ENCODE measurements at places on chromosomes 7 and 10.

GRCh38 chr7:101094376-101094775 lies 9.1 kb downstream of the TRIM56 start:
- no peak for DNase-seq

DNA sequence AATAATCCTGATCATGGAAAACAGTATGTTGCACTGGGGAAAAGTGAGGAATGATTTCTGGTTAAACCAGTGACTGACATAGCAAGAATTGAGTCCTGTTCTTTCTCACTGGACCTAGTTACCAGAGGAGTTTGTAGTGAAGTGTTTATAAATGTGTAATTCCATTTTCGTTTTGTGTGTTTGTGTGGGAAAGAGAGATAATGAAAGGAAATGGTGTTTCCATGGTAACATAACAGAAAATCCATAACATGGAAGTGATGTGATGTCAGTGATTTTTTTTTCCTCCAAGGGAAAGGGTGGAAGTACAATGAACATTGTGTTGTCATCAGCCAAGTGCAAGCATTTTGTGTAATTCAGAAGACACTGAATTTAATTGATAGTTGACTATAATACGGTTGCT lies 283.9 kb downstream of the PLXDC2 start:
- DNase-seq = no peak

GRCh38 chr10:12195281-12195602 lies 449 bp downstream of the NUDT5 start:
- DNase-seq = no peak

GRCh38 chr10:89475125-89475524 lies 60.3 kb downstream of the SLC16A12 start:
- no peak for DNase-seq

DNA sequence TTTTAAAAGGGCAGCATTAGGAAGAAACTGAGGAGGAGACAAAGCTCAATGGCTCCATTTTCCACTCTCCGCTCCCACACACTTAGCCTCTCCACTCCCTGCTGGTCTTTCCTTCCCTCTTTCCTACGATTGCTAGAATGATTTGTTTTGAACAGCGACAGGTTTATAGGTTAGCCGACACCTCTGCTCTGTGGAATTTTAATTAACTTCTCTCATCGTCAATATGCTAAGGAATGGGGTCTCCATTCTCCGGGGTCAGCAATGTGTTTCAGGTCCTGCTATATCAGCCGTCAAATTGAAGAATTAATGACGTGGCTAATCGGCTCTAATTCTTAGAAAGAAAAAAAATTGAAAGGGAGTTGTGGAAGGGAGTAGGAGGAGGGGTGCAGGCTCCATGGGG lies 28.9 kb downstream of the FBXW4 start:
- no peak for DNase-seq

- DNase-seq = no peak
Observed at GRCh38 chr10:381346-381745, 246.1 kb downstream of the ZMYND11 start.

DNA sequence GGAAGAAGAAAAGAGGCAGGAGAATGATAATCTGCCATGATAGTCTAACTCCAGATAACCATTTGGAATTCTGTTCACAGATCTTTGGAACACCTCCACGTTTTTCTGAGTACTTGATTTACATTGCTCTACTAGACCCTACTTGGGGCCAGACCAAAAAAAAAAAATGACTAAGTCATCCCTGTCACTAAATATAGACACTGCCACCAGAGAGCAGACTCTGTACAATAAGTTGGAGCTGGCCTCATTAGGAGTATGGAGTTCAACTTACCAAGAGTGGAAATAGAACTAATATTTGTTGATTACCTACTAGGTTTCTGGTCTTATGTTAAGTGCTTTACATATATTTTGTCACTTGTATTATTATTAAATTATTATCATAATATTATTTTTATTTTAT lies 80.9 kb upstream of the ZNF800 start:
- DNase-seq = no peak

DNA sequence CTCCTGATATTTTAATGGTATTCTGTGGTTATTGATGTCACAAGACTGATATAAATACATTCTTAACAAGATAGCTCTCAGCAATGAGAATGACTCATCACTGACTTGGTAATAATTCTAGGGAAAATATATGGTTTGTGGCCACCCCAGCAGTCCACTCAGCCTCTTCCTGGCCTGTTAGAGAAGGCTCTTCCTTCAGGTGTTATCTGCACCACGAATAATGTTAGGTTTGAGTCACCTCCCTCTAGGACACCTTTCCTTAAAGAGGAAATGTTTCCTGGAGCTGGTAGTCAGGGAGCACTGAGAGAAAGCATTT lies 163.3 kb downstream of the SVIL start:
- DNase-seq = no peak

DNA sequence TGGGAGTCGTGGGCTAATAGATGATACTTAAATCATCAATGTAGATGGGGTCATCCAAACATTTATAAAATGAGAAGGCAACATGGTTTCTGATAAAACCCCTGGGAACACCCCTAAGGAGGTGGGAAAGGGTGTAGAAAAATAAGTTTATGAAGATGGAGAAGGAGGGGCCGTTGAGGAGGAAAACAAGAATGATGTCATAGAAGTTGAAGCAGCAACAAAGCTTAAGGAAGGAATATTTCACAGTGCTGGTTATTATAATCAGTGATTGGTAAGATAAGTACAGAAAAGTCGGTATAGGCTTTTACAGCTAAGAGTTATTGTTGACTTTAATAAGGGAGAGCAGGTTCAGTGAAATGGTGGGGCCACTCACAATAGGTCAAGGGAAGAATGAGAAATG lies 9.0 kb upstream of the HIBADH start:
- no peak for DNase-seq

DNA sequence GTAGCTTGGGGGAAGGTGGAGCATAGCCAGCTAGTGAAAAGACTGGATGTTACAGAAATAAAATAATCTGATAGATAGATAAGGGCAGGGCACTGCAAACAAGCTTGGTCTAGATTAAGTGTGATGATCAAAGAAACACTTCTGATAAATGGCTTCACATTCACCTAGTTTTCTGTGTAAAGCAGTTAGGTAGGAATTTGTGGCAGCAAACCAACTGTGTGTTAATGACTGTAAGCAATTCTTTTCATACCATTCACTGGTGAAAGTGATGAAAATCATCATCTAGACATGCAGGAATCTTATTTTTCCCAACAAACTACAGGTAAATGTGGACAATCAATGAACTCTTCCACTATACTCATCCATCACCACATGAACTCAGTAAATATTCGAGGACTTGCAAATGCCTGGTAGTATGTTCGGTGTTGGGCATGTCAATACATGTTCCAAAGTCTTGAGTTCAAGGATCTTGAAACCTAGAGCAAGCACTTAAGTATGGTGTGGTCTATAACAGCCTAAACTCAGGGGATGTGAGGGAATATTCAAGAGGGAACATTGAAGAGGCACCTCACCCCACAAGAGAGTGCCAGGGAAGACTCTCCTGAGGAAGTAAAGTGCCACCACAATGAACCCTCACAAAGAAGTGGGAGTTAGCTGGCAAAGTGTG lies 20.5 kb downstream of the PON3 start:
- no peak for DNase-seq

DNA sequence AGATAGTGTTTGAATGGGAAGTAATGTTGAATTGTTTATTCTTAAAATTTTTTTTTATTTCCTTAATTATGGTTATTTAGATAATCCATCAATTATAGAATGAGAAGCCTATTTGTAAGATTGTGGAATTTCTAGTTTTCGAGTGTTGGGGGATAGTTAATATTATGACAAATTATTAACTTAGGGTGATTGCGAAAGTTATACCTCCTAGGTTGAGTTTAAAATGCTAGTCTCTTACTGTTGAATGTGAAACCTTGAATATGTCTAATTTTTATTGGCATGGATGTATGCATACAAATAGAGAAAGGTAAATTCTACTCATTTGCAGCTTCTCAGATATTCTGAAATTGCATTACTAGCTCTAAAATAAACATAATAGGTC lies 43.2 kb downstream of the BICC1 start:
- DNase-seq = no peak

DNA sequence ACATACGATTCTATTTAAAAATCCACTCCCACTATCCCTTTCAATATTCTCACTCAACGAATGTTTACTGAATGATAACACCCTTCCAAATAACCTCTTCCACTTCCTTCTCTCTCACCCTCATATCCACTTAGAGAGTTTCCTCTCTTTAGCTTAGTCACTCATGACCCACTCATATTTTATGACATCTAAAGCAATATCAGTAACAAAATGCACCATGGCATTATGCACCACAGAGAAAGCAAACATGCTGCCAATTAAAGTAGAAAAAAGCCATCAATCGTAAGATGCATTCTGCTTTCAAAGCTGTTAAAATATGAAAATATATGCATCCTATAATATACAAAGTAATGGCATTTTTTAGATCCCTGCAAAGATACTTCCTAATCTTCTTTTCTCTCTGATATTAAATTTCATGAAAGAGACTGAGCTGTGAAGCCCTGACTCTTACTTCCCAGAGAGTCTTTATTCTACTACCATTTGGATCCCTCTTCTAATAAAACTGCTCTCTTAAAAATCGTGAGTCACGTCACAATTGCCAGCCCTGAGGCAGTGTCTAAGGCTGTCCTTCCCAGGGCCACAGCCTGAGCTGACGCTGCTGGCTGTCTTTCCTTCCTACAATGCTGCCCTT lies 283.0 kb upstream of the KLF6 start:
- no peak for DNase-seq

GRCh38 chr7:25262586-25262985 lies 34.3 kb upstream of the NPVF start:
- no peak for DNase-seq

DNA sequence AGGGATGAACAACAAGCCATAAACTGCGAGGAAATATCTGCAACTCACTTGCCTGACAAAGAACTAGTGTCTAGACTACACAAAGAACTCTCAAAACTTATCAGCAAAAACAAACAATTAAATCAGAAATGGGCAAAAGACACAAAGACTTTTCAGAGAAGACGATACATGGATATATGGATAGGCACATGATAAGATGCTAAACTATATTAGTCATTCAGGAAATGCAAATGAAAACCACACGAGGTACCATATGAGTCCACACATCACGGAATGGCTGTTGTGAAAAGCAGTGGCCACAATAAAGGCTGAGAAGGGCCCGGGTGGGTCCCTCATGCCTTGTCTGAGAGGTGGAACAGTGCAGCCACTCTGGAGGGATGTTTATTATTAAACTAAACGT lies 267.8 kb downstream of the WDR37 start:
- DNase-seq = no peak

GRCh38 chr10:19922236-19922963 lies 106.2 kb downstream of the PLXDC2 start:
- no peak for DNase-seq

GRCh38 chr7:135919071-135919841 lies 57.9 kb downstream of the MTPN start:
- DNase-seq = no peak

- no peak for DNase-seq
Observed at GRCh38 chr10:15710455-15710854, 9.3 kb downstream of the ITGA8 start.

DNA sequence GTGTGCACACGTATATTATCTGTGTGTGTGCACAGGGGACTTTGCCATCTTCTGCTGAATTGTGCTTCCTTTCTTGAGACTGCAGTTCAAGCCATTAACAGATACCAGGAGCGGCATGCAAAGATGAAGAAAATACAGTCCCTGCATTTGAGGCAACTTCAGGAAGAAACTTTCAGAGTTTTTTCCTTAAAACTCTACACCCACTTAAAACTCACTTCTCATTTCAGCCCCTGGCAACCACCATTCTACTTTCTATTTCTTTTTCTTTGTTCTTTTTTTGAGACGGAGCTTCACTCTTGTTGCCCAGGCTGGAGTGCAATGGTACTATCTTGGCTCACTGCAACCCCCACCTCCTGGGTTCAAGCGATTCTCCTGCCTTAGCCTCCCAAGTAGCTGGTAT lies 448.9 kb upstream of the ZMIZ1 start:
- no peak for DNase-seq

DNA sequence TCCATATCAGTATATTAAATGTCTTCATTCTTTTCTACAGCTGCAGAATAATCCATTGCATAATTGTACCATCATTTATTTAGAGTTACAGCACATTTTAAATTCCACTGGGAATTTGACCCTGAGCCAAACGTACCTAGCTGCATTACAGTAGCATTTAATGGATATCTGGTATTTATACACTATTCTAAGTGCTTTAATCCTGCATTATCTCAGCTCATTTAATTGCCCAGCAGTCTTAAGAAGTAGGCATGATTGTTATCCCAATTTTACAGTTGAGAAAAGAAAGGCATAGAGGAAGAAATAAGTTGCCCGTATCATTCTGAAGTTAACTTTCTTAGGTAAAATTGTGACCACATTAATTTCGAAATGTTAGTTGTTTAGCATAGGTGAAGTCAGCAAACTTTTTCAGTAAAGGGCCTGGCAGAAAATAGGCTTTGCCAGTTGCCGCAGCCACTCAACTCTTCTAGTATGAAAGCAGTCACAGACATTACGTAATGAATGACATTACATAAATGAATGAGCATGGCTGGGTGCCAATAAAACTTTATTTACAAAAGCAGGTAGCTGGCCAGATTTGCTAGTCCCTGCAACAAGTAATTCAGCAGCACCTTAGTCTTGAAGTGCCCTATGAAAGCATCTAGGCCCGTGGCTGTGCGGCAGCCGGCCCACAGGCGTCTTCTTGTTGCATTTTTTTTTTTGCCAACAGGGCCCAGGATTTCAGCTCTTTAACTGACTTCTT lies 30.0 kb downstream of the GUSB start:
- no peak for DNase-seq

DNA sequence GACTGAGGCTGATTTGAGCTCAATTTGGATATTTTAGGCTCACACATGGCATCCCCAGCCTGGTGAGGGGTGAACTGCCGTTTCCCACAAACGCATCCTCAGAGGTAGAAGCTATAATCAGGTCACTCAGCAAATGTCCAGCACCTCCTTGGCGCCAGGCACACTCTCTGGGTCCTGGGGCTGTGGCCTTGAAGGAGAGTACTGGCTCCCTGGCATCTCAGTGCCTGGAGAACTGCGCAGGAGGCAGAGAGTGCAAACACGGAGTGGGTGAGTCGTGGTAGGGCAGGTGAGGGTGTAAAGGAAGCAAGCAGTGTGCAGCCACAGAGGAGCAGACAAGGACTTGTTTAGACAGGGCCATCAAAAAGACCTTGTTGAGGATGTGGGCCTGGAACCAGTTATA lies 224.0 kb upstream of the ZNF32 start:
- DNase-seq = no peak

Data from CD4-positive, alpha-beta T cell (primary cell).